ENCODE measurements at places on chromosomes 11 and 22. TPM values are rescaled to one million over a fixed set of nuclear protein-coding genes. Genes with fewer than 3 reads are reported as not detected.

Gene TTC36
- total RNA-seq, result 0.35 TPM

Gene IRAG1
- total RNA-seq, result 3.5 TPM

Gene FADS3
- total RNA-seq, result 13.3 TPM

DNA sequence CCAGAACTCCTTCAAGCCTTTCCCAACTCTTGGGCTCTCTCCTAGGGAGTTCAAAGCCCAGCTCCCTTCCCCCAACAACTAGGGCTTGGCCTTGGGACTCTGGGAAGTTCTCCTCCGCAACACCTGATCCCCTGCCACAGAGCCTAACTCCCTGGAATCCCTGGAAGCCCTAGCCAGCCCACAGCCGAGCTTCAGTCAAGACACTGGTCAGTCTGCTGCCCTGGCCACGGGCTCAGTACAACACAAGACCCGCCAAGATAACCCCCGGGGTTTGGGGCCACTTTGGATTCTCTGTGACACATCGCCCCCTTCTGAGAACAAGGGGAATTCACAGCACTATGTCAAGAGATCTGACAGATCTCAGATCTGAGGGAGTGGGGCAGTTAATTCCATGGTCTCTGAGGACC, 58.3 kb downstream of the SLC22A12 start:
- H3K4me3 ChIP-seq, result no peak overlapping the region
- no peak overlapping the region for H3K27ac ChIP-seq
- peaks cover 2% of the 10 kb centered on the region for H3K27me3 ChIP-seq
- H3K36me3 ChIP-seq, result no peaks in the 10 kb centered on the region
- H3K4me1 ChIP-seq, result no peaks in the 10 kb centered on the region
- no peak for DNase-seq

GRCh38 chr11:3684129-3684818, 13.1 kb upstream of the CHRNA10 start:
- no peak overlapping the region for H3K27ac ChIP-seq
- no peaks in the 10 kb centered on the region for H3K4me1 ChIP-seq
- peaks cover 33% of the 10 kb centered on the region for H3K36me3 ChIP-seq

- H3K27ac ChIP-seq, result no peak overlapping the region
- no peak overlapping the region for H3K4me3 ChIP-seq
- H3K4me1 ChIP-seq, result no peaks in the 10 kb centered on the region
- H3K36me3 ChIP-seq, result no peaks in the 10 kb centered on the region
- DNase-seq, result peak; percentile 69
These were observed 9.6 kb upstream of the PDE2A start for GRCh38 chr11:72683782-72684200.

GRCh38 chr11:62880231-62880802, 379 bp upstream of the SLC3A2 start:
- H3K4me1 ChIP-seq, result peaks cover 13% of the 10 kb centered on the region
- peaks cover 9% of the 10 kb centered on the region for H3K36me3 ChIP-seq
- peak overlapping the region; percentile 99 for H3K27ac ChIP-seq
- H3K27me3 ChIP-seq, result no peaks in the 10 kb centered on the region
- no peak for DNase-seq

DNA sequence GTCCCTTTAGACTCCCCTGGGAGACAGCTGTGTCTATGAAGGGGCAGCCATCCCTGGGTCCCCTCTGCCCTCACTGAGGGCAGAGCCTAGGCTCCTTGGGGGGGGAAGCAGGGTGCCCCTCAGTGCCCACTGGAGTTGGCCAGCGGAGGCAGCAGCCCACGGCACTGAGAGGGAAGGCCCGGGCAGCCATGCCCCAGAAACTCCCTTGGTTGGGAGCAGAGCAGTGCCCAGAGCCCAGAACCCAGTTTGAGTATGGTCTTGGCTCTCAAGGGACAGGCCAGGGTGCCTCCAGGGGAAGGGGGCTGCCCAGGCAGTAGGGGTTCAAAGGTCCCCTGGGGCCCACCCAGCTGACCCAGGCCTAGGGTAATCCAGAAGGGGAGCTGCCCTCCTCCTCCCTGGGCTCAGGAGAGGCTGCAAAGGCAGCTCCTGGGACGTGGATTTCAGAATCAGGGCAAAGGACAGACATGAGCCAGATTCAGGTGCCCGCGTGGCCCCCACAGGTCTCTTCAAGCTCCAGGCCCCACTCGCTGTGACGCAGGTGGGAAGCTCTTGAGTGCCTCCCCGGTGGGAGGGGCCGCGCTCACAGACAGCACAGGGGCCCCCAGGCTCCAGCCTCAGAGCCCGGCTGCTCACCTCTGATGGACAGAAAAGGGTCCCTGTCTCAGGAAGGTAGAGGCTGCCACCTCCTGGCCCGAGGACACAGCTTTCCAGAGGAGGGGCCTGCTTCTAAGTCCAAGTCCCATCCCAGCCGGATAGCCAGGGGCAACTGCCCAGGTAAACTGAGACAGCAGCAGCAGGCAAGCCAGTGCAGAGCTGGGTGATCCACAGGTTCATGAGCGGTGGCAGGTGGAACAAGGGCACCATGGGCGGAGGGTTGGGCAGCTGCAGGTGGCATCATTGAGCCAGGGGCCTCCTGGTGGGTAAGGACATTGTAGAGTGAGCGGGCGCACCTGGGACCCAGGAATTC, 2.6 kb downstream of the C11orf21 start:
- DNase-seq, result peak; percentile 38
- H3K27ac ChIP-seq, result no peak overlapping the region
- H3K27me3 ChIP-seq, result no peaks in the 10 kb centered on the region
- H3K36me3 ChIP-seq, result no peaks in the 10 kb centered on the region

DNA sequence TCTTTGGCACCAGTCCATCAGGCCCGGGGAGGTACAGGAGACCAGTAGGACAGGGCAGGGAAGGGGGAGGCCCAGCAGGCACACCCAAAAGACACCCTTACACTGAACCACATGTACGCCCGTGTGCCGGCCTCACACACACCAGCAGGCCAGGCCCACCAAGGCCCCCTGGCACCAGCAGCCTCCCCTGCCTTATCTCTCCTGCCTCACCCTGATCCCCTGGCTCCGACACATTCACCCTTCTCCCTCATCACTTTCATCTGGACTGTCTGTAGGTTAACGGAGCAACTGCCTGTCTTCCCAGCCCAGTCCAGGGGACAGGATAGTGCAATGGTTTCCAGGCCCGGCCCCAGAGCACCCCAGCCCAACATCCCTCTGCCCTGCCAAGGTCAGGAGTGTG, 4.9 kb downstream of the CDKN1C start:
- DNase-seq, result no peak
- H3K4me3 ChIP-seq, result no peak overlapping the region
- no peaks in the 10 kb centered on the region for H3K4me1 ChIP-seq

DNA sequence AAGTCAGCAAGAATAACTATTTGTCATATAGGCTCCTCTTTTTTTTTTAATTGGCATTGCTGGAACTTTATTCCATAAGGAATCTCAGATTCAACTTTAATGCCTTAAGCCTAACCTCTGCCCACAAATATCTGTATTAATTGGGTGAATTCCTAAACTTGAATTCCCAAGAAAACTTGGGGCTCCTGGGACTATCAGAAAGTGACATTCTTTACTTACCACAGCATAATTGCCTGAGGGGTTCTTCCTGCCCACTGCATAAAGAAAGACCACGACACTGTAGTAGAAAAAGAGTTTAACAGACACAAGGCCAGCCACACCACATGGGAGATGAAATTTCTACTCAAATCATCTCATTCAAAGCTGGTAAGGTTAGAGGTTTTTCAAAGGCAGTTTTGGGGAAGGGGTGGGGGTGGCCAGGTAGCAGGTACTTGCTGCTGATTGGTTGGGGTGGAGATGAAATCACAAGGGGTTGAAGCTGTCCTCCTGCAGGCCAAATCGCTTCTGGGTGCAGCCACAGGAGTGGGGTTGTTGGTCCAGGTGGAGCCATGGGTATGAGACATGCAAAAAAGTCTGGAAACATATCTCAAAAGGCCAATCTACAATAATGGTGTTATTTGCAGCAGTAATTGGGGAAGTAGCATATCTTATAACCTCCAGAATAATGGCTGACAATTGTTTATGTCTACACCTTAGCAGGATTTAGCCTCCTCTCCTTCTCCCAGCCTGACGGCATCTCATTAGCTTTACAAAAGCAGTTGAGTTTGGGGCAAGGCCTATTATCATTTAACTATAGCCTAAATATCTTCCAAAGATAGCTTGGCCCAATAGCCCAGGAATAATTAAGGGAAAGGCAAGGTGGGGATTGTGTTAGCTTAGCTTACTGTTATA, 4.8 kb upstream of the NLRP10 start:
- no peaks in the 10 kb centered on the region for H3K36me3 ChIP-seq
- DNase-seq, result no peak
- no peak overlapping the region for H3K27ac ChIP-seq

GRCh38 chr11:114277637-114278341, 18.4 kb upstream of the NNMT start:
- no peaks in the 10 kb centered on the region for H3K36me3 ChIP-seq
- no peaks in the 10 kb centered on the region for H3K27me3 ChIP-seq
- H3K4me3 ChIP-seq, result no peak overlapping the region
- DNase-seq, result no peak

GRCh38 chr11:2193099-2193887, 21.7 kb upstream of the TH start:
- no peaks in the 10 kb centered on the region for H3K27me3 ChIP-seq

Gene ALDH3B1
- 18.8 TPM for total RNA-seq

DNA sequence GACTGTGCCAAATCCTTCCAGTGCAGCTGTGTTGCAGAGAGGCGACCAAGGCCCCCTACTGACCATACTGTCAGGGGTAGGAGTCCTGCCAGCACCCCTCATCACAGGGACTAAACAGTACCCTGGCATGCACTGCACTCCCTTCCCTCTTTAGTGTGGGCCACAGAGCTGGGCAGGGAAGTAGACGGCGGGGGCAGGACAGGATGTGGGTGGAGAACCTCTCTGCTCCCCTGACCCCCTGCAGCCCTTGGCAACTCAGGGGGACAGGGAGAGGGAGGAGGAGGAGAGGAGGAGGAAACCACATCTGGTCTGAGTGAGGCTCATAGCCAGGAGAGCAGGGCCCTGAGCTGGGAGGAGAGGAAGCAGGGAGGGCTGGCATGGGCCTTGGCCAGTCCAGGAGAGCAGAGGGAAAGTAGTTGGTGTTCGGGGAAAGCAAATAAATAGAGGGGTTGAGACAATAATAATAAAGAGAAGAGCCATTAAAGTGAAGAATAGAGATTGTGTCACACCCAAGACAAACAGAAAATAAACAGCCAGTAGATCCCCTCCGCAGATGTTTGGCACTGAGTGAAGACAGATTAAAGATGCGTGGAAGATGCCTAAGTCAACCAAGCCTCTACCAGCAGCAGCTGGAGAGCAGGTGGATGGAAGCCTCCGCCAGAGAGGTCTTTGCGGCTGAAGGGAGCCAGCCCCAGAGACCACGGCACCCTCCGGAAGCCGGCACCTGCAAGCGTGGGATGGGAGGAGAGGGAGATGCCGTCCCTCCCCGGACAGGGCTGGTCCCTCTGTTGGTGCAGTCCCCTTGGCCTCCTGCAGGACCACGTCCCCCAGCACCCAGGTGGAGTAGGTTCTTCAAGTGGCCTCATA, 61.5 kb downstream of the RPUSD4 start:
- no peak for DNase-seq
- H3K36me3 ChIP-seq, result no peaks in the 10 kb centered on the region
- H3K4me1 ChIP-seq, result no peaks in the 10 kb centered on the region
- no peak overlapping the region for H3K4me3 ChIP-seq

- no peaks in the 10 kb centered on the region for H3K4me1 ChIP-seq
- H3K27ac ChIP-seq, result no peak overlapping the region
- no peak overlapping the region for H3K4me3 ChIP-seq
- H3K36me3 ChIP-seq, result no peaks in the 10 kb centered on the region
- no peaks in the 10 kb centered on the region for H3K27me3 ChIP-seq
- no peak for DNase-seq
These were observed 1273.9 kb downstream of the BRD1 start for GRCh38 chr22:48553694-48554308.

GRCh38 chr22:32764330-32765131, 37.0 kb upstream of the TIMP3 start:
- H3K4me1 ChIP-seq, result no peaks in the 10 kb centered on the region
- no peak overlapping the region for H3K27ac ChIP-seq
- H3K27me3 ChIP-seq, result no peaks in the 10 kb centered on the region
- DNase-seq, result peak; percentile 38
- H3K4me3 ChIP-seq, result no peak overlapping the region
